Activated CD4-positive, alpha-beta T cell treated with anti-CD3 and anti-CD28 coated beads, Interleukin-2, amount 10 ng/mL, durations not matched to agents 7 days and 5 days (primary cell): ENCODE measurements at places on chromosomes 3 and 15. TPM values are rescaled to one million over a fixed set of nuclear protein-coding genes. Genes with fewer than 3 reads are reported as not detected.
A peak's percentile ranks its signal among the peaks of the same experiment; 100 is the strongest.

DNA sequence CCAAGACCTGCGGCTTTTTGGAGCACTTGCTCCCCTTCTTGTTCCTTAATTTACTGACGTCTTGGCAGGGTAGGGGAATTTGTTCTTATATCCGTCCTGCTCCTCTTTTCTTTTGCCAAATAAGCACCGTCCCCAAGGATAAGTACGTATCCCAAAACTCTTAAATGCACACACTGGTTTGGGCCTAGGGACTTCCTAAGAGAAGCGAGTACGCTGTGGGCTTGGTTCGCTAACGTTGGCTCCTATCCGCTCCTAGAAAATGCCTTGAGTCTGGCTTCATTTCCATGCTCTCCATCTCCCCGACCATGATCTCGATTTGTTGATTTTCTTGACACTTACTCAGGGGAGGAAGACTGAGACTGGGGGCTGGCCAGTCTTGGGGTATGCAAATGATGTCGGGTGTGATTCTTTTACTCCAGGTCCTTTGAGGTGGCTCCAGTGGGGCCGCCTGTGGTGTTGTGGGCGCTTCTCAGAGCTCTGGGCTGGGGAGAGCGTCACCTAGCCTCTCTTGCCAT, 1.3 kb downstream of the MYRIP start:
- H3K27ac ChIP-seq = no peak overlapping the region
- H3K36me3 ChIP-seq = no peaks in the 10 kb centered on the region
- peak overlapping the region; percentile 57 for H3K4me3 ChIP-seq
- no peak for DNase-seq
- peaks cover 17% of the 10 kb centered on the region for H3K4me1 ChIP-seq

DNA sequence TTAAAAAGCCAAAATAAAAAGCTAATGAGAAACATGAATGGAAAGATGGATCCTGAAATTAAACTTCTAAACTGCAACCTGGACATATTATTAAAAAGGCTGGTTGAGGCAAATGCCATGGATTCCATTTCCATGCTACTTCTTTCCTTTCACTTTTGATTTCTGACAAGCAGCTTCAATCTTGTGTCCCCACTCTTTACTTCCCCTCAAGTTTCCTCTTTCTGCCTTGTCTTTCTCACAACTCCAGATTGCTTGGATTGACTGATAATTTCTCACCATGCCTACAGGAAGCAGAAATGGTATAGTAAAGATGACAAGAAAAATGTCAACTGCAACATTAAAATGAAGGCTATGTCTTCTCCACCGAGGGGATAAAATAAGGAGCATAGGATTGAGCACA, 1136.7 kb downstream of the TUSC7 start:
- no peaks in the 10 kb centered on the region for H3K27me3 ChIP-seq
- no peaks in the 10 kb centered on the region for H3K36me3 ChIP-seq
- no peaks in the 10 kb centered on the region for H3K4me1 ChIP-seq
- no peak for DNase-seq
- no peak overlapping the region for H3K27ac ChIP-seq

- H3K4me1 ChIP-seq = no peaks in the 10 kb centered on the region
- peaks cover 4% of the 10 kb centered on the region for H3K27me3 ChIP-seq
- no peaks in the 10 kb centered on the region for H3K36me3 ChIP-seq
- no peak overlapping the region for H3K4me3 ChIP-seq
- H3K27ac ChIP-seq = no peak overlapping the region
These were observed 80.8 kb upstream of the DPH6 start for GRCh38 chr15:35626571-35627318.

DNA sequence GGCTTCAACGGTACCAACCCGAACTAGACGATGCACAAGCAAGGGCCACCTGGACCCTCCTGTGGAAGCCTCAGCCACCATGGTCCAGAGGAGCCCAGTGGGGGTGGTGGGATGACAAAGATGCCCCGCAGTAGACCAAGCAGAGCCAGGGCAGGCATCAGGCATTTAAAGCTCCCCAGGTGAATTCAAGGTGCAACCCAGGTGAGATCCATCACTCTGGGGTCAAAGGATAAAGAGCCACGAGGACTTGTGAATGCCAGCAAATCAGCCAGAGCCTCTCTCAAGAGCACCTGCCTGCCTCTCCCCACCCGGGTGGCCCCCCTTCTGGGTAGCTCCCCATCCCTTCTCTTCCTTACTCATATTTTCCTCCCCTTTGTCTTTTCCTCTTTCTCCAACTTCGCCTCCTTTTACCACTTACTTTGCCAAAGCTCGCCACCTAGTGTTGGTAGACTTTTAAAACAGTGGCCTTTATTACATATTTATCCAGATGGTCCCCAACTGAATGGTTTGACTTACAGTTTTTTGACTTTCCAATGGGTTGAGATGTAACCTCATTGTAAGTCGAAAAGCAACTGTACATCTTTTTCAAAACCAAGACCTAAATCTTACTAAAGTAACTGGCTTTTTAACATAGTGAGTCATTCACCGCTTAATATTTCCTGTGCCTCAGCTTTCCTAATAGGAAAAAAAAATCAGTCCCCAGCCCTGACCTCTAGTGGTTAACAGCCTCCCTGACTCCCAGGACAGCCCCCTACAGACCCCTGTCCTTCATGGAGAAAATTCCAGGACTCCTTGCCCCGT, 18.8 kb downstream of the PLA2G4F start:
- no peak overlapping the region for H3K4me3 ChIP-seq
- no peak overlapping the region for H3K27ac ChIP-seq
- H3K36me3 ChIP-seq = no peaks in the 10 kb centered on the region
- H3K27me3 ChIP-seq = no peaks in the 10 kb centered on the region

Gene DUOXA1
- not detected for total RNA-seq

Gene SPATA12
- total RNA-seq = not detected

- peaks cover 8% of the 10 kb centered on the region for H3K4me1 ChIP-seq
- peaks cover 2% of the 10 kb centered on the region for H3K36me3 ChIP-seq
- H3K4me3 ChIP-seq = no peak overlapping the region
- DNase-seq = no peak
These were observed 5.2 kb upstream of the PFN2 start for GRCh38 chr3:149975919-149976318.

Gene PRR20G
- not detected for total RNA-seq

GRCh38 chr3:159937561-159938166, 51.0 kb upstream of the IL12A start:
- no peak overlapping the region for H3K4me3 ChIP-seq
- no peak overlapping the region for H3K27ac ChIP-seq
- peaks cover 4% of the 10 kb centered on the region for H3K27me3 ChIP-seq
- no peak for DNase-seq
- peaks cover 10% of the 10 kb centered on the region for H3K4me1 ChIP-seq
- peaks cover 7% of the 10 kb centered on the region for H3K36me3 ChIP-seq

GRCh38 chr15:51841406-51842040, 12.1 kb downstream of the TMOD3 start:
- H3K4me3 ChIP-seq = no peak overlapping the region
- H3K27ac ChIP-seq = no peak overlapping the region
- peaks cover 6% of the 10 kb centered on the region for H3K36me3 ChIP-seq
- no peaks in the 10 kb centered on the region for H3K27me3 ChIP-seq

Gene DLL4
- total RNA-seq = not detected

GRCh38 chr3:138717348-138717747, 108.8 kb downstream of the FAIM start:
- peaks cover 15% of the 10 kb centered on the region for H3K36me3 ChIP-seq
- no peak overlapping the region for H3K27ac ChIP-seq
- H3K27me3 ChIP-seq = no peaks in the 10 kb centered on the region
- H3K4me1 ChIP-seq = peaks cover 21% of the 10 kb centered on the region

Gene CP
- not detected for total RNA-seq

Gene LRTM1
- total RNA-seq = not detected

DNA sequence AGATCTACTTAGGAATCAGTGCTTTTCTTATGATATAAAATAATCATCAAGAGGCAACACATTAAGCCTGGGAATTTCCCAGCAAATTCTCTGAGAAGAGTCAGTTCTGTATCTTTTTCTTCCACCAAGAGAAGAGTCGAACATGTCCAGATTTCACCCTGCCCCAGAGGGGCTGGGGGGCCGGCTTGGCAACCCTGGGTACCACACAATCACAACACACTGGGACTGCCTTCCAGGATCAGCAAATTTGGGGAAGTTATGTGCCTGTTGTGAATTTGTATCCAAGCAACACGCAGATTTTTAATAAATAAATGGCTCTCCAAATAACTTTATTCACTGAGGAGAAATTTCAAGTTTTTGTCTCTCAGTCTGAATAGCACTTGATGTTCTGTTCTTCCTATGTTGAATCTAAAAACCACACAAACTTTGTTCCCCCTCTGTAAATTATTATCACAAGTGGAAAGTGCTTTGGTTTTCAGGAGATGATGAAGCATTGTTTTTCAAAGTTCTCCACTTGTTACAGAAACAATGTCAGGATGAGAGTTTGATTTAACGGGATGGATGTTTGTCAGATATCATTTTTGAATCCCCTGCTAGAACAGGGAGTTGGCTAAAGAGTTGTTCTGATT, 357.2 kb downstream of the ZNF385D start:
- H3K36me3 ChIP-seq = no peaks in the 10 kb centered on the region
- H3K27me3 ChIP-seq = no peaks in the 10 kb centered on the region
- H3K4me1 ChIP-seq = no peaks in the 10 kb centered on the region
- no peak overlapping the region for H3K27ac ChIP-seq

DNA sequence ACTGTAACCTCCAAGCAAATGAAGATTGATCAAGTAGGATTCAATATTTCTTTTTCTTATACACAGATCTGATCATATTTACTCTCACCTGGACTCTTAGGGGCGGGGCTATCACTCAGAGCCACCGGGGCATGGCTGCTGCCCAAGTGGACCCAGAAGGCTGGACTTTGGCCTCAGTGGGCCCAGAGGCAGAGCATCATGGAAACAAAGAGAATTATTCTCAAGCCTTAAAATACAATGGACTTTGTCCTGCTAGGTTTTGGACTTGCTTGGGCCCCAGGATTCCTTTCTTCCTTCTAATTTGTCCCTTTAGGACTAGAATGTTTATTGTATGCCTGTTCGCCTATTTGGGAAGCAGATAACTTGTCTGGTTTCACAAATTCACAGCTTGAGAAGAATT, 85.1 kb downstream of the SUCLG2 start:
- DNase-seq = no peak
- H3K4me3 ChIP-seq = no peak overlapping the region
- H3K27ac ChIP-seq = no peak overlapping the region
- no peaks in the 10 kb centered on the region for H3K4me1 ChIP-seq
- peaks cover 50% of the 10 kb centered on the region for H3K36me3 ChIP-seq

DNA sequence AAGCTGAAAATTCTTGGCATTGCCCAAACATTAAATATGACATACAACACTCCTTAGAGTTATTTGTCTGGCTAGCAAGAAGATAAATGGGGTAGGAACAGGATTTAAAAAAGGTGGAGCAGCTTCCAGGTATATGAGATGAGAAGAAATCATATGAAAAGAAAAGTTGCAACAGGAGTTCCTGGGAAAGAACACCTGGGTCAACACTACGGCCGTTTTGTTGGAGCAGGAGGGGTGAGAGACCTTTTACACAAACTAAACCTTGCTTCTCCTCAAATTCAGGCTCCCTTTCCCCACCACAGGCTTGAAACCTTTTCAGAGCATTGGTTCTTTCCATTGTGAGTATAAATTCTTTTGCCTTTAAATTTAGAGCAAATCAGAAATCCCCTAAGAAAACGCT, 18.8 kb upstream of the GUCA1C start:
- H3K4me1 ChIP-seq = peaks cover 3% of the 10 kb centered on the region
- no peak overlapping the region for H3K4me3 ChIP-seq
- no peak overlapping the region for H3K27ac ChIP-seq
- DNase-seq = no peak
- H3K27me3 ChIP-seq = peaks cover 3% of the 10 kb centered on the region

Gene RARB
- not detected for total RNA-seq

- DNase-seq = no peak
- no peak overlapping the region for H3K27ac ChIP-seq
- peaks cover 26% of the 10 kb centered on the region for H3K4me1 ChIP-seq
- H3K27me3 ChIP-seq = no peaks in the 10 kb centered on the region
- H3K36me3 ChIP-seq = peaks cover 12% of the 10 kb centered on the region
These were observed 22.7 kb upstream of the DOCK3 start for GRCh38 chr3:50651920-50652529.

DNA sequence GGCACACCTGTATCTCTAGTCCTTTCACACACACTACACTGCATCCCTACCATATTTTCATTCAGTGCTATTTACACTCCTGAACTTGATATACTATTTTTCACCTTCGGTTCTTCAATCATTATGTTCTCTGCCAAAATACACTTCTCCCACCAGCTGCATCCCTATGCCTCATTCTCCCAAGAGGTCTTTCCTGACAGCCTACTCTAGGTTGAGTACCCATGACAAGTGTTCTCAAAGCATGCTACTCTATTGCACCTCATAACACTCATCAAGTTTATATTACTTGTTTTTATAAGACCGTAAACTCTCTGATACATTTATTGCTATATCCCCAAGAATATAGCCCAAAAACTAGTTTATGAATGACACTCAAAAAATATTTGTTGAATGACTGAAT, 549.5 kb downstream of the PYDC2 start:
- no peak for DNase-seq
- H3K36me3 ChIP-seq = no peaks in the 10 kb centered on the region
- H3K4me1 ChIP-seq = no peaks in the 10 kb centered on the region
- H3K27me3 ChIP-seq = no peaks in the 10 kb centered on the region
- H3K4me3 ChIP-seq = no peak overlapping the region

- no peak for DNase-seq
- H3K36me3 ChIP-seq = no peaks in the 10 kb centered on the region
- H3K27ac ChIP-seq = no peak overlapping the region
- H3K27me3 ChIP-seq = no peaks in the 10 kb centered on the region
- H3K4me3 ChIP-seq = no peak overlapping the region
These were observed 367.9 kb downstream of the ZIC4 start for GRCh38 chr3:147038481-147038880.

Gene NPAP1
- not detected for total RNA-seq

DNA sequence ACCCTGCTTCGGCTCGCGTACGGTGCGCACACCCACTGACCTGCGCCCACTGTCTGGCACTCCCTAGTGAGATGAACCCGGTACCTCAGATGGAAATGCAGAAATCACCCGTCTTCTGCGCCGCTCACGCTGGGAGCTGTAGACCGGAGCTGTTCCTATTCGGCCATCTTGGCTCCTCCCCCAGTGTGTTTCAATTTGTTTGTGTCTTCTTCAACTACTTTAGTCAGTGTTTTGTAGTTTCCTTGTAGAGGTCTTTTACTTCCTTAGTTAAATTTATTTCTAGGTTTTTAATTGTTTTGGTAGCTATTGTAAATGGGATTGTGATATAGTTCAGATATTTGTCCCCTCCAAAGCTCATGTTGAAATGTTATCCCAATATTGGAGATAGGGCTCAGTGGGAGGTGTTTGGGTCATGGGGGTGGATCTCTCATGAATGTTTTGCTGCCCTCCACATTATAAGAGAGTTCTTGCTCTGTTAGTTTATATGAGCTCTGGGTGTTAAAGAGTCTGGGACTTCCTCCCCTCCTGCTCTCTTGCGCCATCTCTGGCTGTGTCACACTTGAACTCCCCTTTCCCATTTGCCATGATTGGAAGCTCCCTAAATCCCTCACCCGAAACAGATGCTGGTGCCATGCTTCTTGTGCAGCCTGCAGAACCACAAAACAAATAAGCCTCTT, 304.4 kb downstream of the DOCK3 start:
- H3K4me1 ChIP-seq = no peaks in the 10 kb centered on the region
- H3K27ac ChIP-seq = no peak overlapping the region
- no peak overlapping the region for H3K4me3 ChIP-seq
- H3K27me3 ChIP-seq = peaks cover 2% of the 10 kb centered on the region

Gene FOXL2NB
- total RNA-seq = not detected

Gene SLC2A2
- total RNA-seq = not detected
